ENCODE measurements at places on chromosomes 3 and 15. TPM values are rescaled to one million over a fixed set of nuclear protein-coding genes. Genes with fewer than 3 reads are reported as not detected.

DNA sequence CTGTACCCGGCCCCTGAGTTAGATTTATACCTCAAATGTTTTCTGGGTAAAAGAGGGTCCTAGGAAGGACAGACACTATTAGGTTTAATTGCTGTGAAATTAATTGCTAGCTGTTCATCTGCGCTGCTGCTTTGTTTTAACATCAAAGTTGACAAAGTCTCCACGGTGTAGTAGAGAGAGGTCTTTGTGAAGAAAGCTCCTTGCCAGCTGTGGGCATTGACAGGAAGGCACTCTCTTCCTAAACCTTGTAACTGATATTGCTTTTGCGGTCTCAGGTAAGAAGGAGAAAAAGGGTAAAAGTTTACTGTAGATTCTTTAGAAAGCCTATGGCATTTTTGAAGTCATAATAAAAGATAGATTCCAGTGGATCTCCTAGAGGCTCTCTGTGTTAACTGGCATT lies 68.1 kb downstream of the PTPRG start:
- no peak for DNase-seq

GRCh38 chr15:100688549-100689120 lies 86.2 kb downstream of the ASB7 start:
- no peak for DNase-seq

The KPNA1 gene
- 51.4 TPM for total RNA-seq

GRCh38 chr3:15646851-15647511 lies 45.4 kb downstream of the BTD start:
- no peak for DNase-seq

DNA sequence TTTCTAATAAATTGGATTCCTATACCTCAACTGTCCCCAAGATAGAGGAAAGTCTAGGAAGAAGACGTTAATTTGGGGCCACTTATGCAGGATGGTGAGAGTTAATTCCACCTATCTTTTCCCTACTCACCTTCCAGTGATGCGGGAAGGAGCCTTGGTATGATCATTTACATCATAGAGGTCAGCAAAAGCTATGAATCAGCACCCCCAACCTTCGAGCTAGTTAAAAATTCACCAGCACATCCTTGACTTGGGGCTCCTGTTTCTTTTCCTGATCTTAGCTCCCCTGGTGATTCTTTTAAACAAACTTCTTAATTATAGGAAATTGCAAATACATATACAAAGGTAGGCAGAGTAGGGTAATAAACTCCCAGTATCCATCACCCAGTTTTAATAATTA lies 366.6 kb downstream of the SOX2 start:
- DNase-seq, result no peak

The CCK gene
- total RNA-seq, result not detected

DNA sequence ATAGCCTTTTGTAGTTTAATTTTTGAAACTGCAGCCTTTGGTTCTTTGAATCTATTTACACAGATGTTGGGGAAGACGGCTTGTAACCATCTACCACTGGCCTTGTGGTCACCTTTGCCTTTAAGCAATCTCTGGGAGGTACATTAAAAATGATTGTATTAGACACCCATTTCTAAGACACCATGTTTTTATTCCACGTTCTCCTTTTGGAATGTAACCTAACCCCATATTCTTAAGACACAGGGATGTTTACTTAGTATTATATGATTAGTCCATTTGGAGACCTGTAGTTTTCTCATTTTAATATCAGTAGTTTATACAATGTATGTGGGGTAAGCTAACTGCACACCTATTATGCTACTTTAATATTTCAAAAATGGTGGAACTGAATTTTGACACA lies 175.1 kb upstream of the PLSCR5 start:
- DNase-seq, result no peak

DNA sequence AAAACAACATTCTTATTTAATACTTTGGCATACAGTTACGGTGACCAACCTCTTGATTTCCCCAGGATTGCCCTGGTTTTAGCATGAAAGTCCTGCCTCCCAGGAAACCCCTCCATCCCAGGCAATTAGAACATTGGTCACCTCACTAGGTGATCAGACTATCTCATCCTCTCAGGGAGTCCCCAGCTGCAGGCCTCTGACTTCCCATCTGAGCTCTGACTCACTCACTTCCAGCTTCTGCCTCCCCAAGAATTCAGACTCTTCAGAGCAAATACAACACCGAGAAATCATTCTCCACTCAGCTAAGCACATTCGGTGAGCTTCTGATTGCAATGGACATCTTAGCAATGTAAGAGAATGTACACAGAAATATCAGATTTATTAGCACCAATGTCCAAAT lies 92.4 kb upstream of the HES1 start:
- DNase-seq, result peak; percentile 33

- DNase-seq, result no peak
Measured at GRCh38 chr3:15682561-15683185, 81.1 kb downstream of the BTD start.

DNA sequence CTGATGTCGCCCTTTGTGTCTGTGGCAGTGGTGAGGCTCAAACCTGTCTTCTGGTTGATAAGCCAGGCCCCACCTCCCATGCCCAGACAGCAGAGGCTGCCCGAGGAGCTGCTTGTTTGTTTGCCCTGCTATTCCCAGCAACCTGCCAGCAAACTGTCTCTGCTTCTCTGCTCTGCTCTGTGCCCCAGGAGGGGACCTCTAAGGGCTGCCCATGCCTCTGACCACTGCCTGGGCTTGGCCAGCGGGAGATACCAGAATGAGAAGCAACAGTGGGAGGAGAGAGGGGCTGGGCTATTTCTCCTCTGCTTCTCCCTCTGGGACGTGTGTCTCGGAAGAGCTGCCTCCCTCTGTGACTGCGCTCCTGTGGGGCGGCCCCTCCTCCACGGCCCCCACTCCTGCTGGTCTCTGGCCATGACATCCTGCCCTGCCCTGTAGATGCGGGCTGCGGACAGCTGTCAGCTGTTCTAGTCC lies 213.1 kb downstream of the RPLP1 start:
- DNase-seq, result no peak
